Keratinocyte (primary cell): ENCODE measurements at places on chromosomes 4 and X. TPM values are rescaled to one million over a fixed set of nuclear protein-coding genes. Genes with fewer than 3 reads are reported as not detected.

DNA sequence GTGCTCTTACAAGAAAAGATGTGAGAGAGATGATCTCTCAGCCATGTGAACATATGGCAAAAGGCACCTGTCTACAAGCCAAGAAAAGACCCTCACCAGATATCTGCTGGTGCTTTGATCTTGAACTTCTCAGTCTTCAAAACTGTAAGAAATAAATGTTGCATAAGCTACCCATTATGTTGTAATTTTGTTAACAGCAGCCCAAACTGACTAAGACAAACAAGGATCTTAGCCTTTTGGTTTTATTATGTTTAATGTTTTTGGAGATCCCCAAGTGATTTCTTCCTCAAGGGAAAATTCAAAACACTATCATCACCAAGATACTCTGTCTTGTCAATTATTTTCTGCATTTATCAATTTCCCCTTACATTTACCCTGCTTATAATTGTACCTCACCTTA, 21.8 kb upstream of the CCNI start:
- H3K27me3 ChIP-seq, result no peaks in the 10 kb centered on the region
- no peak for DNase-seq
- peaks cover 26% of the 10 kb centered on the region for H3K4me1 ChIP-seq
- no peaks in the 10 kb centered on the region for H3K36me3 ChIP-seq
- H3K4me3 ChIP-seq, result no peak overlapping the region
- no peak overlapping the region for H3K27ac ChIP-seq

DNA sequence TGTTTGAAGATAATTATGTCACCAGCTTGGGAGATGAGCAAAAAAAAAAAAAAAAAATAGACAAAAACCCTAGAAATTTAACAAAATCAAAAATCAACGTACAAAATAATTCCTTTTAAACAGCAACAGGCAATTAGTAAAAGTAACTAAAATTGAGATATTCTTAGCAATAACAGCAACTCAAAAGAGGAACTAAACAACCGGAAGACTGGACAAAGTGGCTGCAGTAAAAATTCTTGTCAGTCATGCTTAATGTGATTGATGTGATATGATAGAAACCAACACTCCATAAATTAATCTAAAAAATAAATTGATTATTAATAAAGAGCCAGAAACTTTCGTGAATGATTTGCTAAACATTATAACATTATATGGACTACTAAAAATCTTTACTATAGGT, 1534.6 kb upstream of the AGA start:
- H3K4me1 ChIP-seq, result no peaks in the 10 kb centered on the region
- H3K4me3 ChIP-seq, result no peak overlapping the region
- DNase-seq, result no peak
- H3K27me3 ChIP-seq, result no peaks in the 10 kb centered on the region
- H3K36me3 ChIP-seq, result no peaks in the 10 kb centered on the region
- H3K27ac ChIP-seq, result no peak overlapping the region

The AVPR2 gene
- polyA plus RNA-seq, result not detected in 3 replicates

The LDB2 gene
- not detected in 3 replicates for polyA plus RNA-seq

- no peak overlapping the region for H3K27ac ChIP-seq
- H3K36me3 ChIP-seq, result no peaks in the 10 kb centered on the region
- peaks cover 18% of the 10 kb centered on the region for H3K4me1 ChIP-seq
Observed at GRCh38 chr4:61514991-61515390, 314.9 kb downstream of the ADGRL3 start.

The MAGEA10 gene
- not detected in 3 replicates for polyA plus RNA-seq

GRCh38 chr4:158597879-158598596, 73.6 kb downstream of the C4orf46 start:
- H3K4me3 ChIP-seq, result no peak overlapping the region
- no peak for DNase-seq
- H3K4me1 ChIP-seq, result no peaks in the 10 kb centered on the region
- H3K36me3 ChIP-seq, result no peaks in the 10 kb centered on the region
- no peaks in the 10 kb centered on the region for H3K27me3 ChIP-seq

The GPR78 gene
- 0.05 TPM in 1 of 3 replicates, not detected in the others for polyA plus RNA-seq

DNA sequence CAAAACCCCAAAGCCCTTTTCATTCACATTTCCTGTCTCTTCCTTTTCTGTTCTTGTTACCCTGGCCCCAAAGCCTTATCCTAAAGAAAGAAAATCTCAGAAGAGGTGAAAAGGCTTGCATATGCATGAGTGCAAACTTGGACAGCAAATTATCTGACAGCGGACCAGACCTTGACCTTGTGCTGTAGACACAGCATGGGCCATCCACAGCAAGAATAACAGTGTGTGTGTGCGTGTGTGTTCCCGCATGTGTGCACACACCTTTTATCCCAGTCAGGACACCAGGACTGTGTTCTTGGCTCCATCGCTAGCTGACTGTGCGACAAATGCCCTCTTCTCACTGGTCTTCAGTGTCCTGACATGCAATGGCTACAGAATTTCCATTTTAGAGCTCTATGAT, 35.3 kb downstream of the ZBTB49 start:
- H3K4me1 ChIP-seq, result no peaks in the 10 kb centered on the region
- H3K36me3 ChIP-seq, result peaks cover 6% of the 10 kb centered on the region
- H3K27ac ChIP-seq, result no peak overlapping the region
- H3K4me3 ChIP-seq, result no peak overlapping the region

GRCh38 chr4:169984173-169984572, 42.0 kb downstream of the MFAP3L start:
- H3K36me3 ChIP-seq, result no peaks in the 10 kb centered on the region
- no peak overlapping the region for H3K4me3 ChIP-seq
- no peak overlapping the region for H3K27ac ChIP-seq
- DNase-seq, result no peak
- H3K4me1 ChIP-seq, result no peaks in the 10 kb centered on the region

The EMCN gene
- polyA plus RNA-seq, result not detected in 3 replicates

DNA sequence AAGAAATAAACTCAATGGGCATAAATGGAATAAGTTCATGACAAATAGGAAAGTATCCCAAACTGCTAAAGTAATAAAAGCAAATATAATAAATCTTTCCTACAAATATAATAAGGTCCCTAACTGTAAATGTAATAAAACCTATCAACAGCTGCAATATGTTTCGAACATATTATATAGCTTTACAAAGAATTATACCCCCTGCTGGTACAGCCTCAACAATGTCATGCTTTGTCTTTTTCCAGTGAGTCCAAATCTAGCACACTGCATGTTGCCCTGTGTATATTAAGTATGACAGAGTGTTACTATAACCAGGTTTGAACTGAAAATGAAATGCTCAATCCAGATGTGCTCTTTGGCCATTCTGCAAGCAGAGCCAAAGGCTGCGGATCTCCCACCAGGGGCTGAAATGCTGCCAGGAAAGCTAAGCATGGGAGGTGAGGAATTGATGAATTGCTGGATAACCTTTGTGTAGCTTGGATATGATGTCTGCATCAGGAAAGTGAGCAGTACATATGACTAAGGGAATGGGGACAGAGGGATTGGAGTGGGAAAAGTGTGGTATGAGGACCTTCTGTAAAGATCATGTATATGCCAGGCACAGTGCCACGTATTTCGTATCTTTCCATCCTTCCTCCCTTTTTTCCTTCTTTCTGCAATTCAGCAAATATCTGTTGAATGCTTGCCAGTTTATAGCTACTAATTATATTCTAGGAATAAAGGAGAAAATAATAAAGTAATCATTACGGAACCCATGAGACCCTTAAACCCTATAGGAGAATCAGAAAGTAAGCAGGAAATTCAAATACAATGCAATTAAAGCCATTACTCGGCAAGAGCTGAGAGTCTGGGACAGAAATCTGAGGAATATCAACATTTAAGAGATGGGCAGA, 954.6 kb upstream of the LCORL start:
- DNase-seq, result no peak
- H3K27me3 ChIP-seq, result no peaks in the 10 kb centered on the region
- H3K27ac ChIP-seq, result no peak overlapping the region
- peaks cover 10% of the 10 kb centered on the region for H3K4me1 ChIP-seq
- H3K4me3 ChIP-seq, result no peak overlapping the region

DNA sequence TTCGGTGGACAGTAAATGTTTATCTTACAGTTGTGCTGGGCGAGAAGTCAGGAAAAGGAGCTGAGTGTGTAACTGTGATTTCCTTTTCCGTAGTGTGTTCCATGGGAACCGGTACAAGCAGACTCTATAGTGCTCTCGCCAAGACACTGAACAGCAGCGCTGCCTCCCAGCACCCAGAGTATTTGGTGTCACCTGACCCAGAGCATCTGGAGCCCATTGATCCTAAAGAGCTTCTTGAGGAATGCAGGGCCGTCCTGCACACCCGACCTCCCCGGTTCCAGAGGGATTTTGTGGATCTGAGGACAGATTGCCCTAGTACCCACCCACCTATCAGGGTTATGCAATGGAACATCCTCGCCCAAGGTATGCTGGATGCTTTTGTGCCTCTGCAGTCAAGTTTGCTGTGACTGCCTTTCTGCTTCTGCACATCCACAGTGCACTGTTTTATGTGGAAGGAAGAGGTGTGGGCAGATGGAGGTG, 27.4 kb downstream of the NOCT start:
- peaks cover 19% of the 10 kb centered on the region for H3K36me3 ChIP-seq
- H3K27me3 ChIP-seq, result no peaks in the 10 kb centered on the region
- no peak overlapping the region for H3K27ac ChIP-seq
- H3K4me1 ChIP-seq, result no peaks in the 10 kb centered on the region

The TCEAL7 gene
- polyA plus RNA-seq, result 0.08 to 0.25 TPM (median 0.10 TPM) in 3 replicates
